ENCODE measurements at places on chromosomes 5 and 9.
A peak's percentile ranks its signal among the peaks of the same experiment; 100 is the strongest.

GRCh38 chr9:135216791-135217441 is 129.4 kb downstream of the OLFM1 start:
- DNase-seq: no peak

GRCh38 chr9:84206801-84207370 is 133.7 kb downstream of the SLC28A3 start:
- DNase-seq: no peak

DNA sequence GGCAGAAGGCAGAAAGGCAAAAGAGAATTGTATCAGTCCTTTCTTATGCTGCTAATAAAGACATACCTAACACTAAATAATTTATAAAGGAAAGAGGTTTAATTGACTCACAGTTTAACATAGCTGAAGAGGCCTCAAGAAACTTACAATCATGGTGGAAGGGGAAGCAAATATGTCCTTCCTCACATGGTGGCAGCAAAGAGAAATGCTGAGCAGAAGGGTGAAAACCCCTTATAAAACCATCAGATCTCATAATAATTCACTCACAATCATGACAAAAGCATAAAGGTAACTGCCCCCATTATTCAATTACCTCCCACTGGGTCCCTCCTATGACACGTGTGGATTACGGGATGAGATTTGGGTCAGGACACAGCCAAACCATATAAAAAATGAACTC is 312.5 kb upstream of the PTGER4 start:
- DNase-seq: no peak

GRCh38 chr9:85216601-85217000 is 525.2 kb downstream of the AGTPBP1 start:
- DNase-seq: no peak

- DNase-seq: no peak
Observed at GRCh38 chr9:122265149-122265915, 650 bp downstream of the MRRF start.

DNA sequence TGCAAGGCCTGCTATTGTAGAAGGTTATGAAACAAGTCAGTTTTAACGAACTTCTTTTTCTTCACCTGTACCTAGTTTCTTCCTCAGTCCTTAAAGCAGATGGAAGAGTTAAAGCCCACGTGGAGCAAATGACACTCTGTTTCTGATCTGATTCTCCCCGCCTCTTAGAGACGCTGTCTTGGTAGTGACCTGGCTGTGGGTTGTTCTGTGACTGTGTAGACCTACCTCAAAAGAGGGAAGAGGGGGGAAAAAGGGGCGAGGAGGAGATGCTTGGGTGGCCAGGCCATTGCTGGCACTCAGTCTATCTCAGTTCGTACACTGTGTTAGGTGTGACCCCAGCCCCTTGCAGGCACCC is 610 bp downstream of the GFRA3 start:
- DNase-seq: no peak

DNA sequence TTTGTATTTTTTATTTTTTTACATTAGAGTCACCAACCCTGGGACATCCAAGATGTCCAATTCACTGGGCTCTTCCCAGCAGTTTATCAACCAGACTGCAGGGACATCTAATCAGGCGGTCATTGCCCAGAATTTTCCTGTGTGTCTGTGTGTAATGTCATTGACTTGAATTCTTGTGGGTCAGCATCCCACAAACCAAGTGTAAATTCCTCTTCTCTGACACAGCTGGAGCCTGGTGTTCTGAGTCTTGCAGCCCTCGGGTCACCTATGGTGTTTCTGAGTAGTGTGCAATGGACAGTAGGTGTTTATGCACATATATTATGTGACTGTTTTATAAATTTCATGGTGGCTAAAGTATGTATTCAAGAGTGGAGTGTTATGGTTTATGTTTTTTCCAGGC is 815.7 kb downstream of the SEMA5A start:
- DNase-seq: no peak

- DNase-seq: peak; percentile 71
Observed at GRCh38 chr5:72179028-72179815, 71.9 kb downstream of the MAP1B start.

DNA sequence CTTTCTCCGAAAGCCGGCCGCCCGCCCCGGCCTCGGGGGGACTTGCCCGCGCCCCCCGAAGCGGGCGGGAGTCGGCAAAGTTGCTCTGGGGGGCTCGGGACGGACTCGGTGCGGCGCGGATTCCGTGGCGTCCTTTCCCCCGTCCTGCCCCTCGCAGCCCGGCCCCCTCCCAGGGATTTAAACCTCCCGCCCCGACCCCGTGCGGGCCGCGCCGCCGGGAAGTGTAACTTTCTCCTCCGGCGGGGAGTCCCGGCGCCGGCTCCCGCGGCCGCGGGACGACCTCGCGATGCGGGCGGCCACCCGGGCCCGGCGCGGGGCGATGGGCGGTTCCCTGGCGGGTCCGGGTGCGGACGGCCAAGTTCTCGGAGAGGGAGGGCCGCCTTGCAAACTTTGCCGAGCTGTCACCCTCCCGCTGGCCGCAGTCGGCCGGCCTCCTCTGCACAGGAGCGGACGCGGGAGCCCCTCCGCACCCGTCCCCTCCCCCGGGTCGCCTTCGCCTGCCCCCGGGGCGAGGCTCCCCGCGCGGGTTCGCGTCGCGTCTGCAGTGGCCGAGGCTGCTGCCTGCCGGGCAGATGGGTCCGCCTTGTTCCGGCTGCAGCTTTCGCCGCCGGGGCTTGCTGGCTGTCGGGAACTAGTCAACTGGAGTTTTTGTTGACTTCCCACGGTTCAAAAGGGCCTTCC is 732 bp downstream of the PBX3 start:
- peak; percentile 47 for DNase-seq

- DNase-seq: no peak
Observed at GRCh38 chr5:42767491-42768105, 11.0 kb downstream of the CCDC152 start.

DNA sequence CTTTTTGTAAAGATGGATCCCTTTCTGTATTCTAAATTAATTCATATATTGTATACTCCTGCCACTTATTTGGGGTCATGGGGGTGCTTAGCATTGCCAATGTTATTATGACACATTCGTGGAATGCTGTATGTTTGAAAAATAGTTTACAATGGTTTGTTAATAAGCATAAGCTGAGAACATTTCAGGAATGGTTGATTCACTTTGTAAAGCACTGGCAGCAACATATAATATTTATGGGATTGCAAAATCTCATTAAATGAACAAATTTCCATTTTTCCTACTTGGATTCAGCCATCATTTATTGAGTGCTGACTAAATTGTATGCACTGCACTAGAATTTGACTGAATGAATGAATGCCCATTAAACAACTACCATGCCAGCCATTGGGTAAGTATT is 215.2 kb upstream of the KLF4 start:
- DNase-seq: no peak

DNA sequence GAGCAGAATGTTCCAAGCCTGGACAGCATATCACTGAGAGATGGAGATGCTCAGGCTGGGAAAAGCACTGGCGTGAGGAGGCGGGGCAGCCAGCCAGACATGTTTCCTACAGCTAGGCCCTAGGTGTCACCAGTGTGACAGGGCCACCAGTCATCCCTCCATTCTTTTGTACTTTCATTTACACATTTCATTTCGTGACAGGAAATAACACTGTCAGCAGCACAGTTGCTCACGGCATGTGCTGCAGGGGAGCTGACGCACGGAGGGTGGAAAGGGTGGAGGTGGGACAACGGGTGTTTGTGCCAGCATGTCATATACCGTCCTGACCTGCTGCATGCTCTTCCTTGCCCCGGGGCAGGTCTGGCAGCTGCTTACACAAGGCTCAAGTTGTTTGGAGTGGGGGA is 14.8 kb upstream of the CEMIP2 start:
- DNase-seq: no peak

DNA sequence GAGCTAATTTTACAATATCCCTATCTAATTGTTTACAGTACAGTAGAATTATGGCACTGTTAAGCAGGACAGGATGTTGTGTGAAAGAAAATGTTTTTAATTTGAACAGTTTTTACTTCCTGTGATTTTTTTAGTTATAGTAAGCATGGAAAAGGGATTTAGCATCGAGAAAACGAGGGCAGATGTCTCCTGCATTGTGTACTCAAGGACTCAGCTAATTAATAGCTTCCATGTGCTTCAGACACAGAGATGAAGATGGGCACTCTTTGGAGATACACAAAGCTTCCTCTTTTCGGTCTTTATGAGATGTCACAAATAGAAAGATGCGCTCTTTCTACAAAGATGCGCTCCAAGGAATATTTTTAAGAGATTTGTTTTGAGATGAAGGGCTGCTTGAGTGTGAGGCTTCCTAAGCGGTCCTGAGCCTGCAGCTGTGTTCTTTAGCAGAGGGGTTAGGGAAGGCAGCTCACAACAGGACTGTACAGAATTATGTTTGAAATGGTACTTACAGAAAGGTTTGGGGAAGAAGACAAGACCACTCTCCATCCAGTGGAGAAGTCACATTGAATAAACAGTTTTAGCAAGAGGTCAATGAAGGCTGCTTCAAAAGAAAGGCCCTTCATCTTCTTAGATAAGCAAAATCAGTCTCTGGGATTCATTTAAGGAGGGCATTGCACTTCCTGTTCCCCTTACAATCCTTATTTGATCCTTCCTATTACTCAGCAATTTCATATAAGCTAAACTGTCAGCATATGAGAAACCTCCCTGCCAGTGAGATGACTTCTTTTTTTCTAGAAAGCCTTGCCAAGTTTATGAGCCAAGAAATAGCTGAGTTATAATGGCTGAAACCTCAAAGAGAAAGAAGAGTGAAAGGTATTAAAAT is 311.5 kb downstream of the EFNA5 start:
- no peak for DNase-seq

- no peak for DNase-seq
Observed at GRCh38 chr5:79691007-79691406, 1.4 kb downstream of the CMYA5 start.

DNA sequence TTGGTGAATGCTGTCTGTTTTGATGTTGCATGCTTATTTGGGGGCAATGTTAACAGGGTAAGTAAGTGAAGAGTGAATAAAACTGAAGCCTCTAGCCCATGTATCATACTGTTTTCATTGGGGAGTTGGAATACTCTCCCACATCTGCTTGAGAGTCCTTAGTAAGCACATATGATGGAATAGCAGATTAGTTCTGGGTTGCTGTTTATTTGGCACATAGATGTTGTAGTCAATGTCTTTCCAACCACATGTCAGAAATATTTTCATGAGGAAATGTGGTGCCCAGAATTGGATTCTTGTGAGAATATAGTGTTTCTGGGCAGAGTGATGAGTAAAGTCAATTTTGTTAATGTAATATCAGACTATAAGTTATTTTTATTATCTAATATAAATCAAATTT is 611.7 kb upstream of the FTMT start:
- no peak for DNase-seq

GRCh38 chr5:171484460-171484899 is 65.0 kb downstream of the FGF18 start:
- DNase-seq: no peak

GRCh38 chr5:7848296-7848695 is 2.6 kb downstream of the CFAP90 start:
- DNase-seq: no peak

GRCh38 chr5:17206021-17206420 is 11.4 kb upstream of the BASP1 start:
- DNase-seq: no peak

GRCh38 chr9:89738137-89738932 is 133.5 kb downstream of the GADD45G start:
- no peak for DNase-seq

DNA sequence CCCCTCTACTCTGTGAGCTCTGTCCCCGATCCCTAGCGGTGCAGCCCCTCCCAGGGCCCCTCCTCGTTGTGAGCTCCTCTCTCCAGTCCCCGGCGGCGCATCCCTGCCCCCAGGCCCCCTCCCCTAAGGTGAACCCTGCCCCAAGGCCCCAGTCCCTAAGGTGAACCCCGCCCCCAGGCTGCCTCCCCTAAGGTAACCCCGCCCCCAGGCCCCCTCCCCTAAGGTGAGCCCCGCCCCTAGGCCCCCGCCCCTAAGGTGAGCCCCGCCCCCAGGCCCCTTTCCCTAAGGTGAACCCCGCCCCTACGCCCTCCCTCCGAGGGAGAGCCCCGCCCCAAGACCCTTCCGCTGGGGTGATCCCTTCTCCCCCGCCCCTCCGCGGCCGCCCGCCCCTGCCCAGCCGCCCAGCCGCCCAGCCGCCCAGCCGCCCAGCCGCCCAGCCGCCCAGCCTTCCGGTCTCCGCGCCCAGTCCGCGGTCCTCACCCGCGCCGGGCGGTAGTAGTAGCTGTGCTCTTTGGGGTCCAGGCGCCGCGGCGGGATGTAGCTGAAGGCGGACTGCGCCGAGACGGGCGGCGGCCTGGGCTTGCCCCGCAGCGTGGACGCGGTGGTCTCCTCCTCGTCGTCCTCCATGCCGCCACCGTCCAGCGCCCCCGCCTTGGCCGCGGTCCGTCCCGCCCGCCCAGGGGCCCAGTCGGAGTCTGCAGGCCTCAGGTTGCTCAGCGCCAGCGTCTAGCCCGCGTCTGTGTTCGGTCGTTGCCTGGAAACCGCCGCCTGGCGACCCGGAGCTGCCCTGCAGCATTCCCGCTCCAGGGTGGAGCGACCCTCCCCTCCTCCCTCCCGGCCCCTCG is at the start of gene CFAP90:
Gene CFAP90, minus strand, starts transcription at position 739 of the 845 bp plus-strand sequence. Its CDS starts 112 bp downstream, at position 627.
- peak; percentile 52 for DNase-seq

- DNase-seq: no peak
Observed at GRCh38 chr5:168755548-168756093, 176.5 kb upstream of the PANK3 start.

- DNase-seq: no peak
Observed at GRCh38 chr5:167850911-167851310, 440.5 kb upstream of the WWC1 start.

- no peak for DNase-seq
Observed at GRCh38 chr9:91725651-91726050, 224.4 kb downstream of the ROR2 start.

DNA sequence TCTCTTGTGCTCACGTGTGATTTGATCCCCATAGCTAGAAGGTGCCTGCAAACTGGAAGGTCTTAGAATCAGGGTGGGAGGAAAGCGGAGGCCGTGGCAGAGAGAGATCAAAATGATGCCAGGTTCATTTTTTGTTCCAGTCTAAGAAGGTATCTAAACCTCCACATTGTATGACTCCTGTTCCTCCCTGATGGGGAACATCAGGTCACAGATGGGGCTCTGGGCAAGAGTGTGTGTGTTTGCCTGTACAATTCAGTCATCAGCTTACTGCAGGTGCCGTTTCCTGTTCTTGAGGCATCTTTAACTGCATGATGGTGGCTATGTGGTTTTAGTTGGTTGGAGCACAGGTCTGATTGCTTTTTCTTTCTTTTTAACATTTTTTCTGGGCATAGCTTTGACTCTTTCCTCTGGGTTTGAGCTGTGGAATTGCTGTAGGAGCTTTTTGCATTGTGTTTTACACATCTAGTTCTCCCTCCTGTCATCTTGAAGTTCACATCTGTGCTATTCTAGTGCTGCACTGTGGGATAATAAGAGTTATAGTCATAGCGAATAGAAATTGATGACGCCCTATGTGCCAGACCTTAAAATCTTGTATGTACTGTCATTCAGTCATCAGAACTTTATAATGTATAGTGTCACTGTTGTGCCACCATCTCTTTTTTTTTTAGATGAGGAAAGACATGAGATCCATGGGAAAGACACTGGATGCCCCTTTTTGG is 30.8 kb downstream of the ARHGAP26 start:
- DNase-seq: no peak

GRCh38 chr5:179893958-179894895 is 13.5 kb downstream of the TBC1D9B start:
- no peak for DNase-seq

All from head of caudate nucleus (tissue), 42 donors.